ENCODE measurements at places on chromosomes 7 and 10.

DNA sequence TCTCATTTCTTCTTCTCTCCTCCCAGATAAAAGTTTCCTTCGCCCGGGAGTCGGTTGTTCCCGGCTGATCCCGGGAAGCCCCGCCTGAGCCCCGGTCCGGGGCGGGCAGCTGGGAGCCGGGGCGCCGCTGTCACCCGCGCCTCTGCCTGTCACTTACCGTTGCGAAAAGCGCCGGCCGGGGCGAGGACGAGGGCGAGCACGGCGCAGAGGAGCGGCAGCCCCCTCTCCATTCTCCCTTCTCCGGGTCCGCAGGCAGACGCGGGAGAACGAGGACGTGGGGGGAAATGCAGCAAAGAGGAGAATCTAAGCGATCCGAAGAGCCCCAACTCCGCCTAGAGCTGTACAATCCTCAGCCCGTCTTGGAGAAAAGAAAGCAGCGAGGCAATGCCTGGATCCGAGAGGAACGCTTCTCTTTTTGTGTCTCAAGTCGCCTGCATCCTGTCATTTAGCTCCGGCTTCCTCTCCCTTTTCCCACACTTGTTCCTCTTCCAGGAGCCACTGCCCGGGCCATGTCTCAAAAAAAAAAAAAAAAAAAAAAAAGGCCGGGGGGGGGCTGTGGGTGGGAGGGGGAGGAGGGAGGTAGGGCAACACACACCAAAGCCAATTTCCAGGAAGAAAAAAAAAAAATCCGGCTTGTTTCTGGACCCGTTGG is at the start of gene NRP1:
NRP1 (minus strand) TSS at position 515 of the 652 bp plus-strand sequence; CDS start at position 230, 285 bp downstream.
- peak; percentile 12 for DNase-seq

GRCh38 chr10:125029584-125030242 is 87.8 kb downstream of the ZRANB1 start:
- DNase-seq = no peak

- DNase-seq = no peak
These were observed 28.8 kb upstream of the JCAD start for GRCh38 chr10:30088178-30088577.

DNA sequence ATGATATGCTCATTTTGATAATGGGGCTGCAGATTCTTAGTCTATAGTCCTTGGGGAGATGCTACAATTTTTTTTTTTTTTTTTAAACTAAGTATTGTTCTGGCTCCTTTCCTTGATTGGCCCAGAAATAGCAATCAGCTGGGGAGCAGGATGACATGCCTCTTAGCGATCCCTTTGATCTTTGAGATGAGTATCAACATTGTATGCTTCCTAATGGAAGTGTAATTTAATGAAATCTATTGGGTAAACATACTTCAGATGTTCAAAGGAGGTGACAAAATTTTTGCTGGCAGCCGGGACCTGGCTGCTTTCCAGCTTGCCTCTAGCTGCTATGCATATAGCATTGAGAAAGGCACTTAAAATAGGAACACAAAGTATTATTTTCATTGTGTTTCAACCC is 43.5 kb downstream of the VTI1A start:
- no peak for DNase-seq

GRCh38 chr10:104247513-104248146 is 7.1 kb upstream of the GSTO1 start:
- DNase-seq = no peak

GRCh38 chr10:127278001-127278400 is 81.6 kb upstream of the INSYN2A start:
- no peak for DNase-seq

DNA sequence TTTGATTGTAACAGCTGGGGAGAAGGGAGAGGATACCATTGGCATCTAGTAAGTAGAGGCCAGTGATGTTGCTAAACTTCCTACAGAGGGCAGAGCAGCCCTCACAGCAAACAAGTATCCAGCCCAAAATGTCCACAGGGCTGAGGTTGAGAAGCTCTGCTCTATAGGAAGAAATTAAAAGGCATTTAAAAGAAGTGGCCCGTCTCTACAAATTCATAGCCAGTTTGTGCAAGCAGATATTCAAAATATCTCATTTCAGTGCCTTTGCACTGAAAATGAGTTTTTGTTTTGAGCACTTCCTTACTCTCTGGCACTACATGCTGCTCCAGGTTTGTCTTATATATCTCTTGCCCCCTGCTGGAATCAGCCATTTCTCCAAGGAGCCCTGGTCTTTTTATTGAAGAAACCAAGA is 330.0 kb downstream of the BBS9 start:
- DNase-seq = no peak

DNA sequence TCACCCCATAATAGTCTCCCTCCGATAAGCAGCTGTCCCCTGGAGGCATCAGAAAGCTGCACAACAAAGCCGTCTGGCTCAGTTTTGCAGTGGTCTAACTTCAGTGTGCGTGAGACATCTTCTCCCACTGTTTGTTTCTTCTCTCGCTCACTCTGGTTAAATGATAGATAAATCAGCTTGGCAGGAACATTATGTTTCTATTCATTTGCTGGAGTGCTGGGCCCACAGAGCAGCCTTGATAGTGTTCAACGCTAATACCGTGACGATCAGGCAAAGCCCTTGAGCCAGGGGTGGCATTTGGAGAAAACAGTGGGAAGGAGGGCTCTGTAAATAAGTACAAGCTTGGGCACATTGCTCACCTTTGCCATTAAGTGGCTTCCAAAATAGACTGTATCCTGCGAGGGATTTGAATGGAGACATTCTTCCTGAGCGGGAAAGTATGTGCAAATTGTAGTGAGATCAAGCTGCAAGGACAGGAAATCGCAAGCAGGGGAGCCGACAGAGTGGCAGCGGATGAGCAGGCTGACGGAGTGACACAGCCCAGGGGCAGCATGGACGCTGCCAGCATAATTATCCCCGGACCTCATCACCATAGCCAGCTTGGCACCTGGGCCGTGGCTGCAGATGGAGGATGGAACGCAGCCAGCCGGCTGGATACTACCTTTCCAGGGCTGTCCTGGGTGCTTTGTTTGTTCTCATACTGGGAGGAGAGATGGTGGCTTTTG is 256.8 kb upstream of the FZD8 start:
- DNase-seq = no peak

DNA sequence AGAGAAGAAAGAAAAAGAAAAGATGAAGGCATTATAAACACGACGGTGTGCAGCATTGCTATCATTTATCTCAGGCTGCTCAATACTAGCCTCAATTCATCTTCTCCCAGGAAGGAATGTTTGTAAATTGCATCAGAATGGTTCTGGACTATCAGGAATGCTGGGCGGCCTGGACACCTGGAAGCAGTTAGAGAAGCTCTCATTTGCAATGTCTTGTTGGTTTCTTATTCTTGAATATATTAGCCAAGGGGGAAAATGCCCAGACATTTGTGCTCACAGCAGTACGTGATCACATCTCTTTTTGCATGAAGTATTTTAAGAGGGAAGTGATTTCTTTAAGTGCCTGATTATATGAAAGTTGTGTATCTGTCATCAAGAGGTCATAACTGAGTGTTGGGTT is 85.6 kb upstream of the IMMP2L start:
- no peak for DNase-seq

DNA sequence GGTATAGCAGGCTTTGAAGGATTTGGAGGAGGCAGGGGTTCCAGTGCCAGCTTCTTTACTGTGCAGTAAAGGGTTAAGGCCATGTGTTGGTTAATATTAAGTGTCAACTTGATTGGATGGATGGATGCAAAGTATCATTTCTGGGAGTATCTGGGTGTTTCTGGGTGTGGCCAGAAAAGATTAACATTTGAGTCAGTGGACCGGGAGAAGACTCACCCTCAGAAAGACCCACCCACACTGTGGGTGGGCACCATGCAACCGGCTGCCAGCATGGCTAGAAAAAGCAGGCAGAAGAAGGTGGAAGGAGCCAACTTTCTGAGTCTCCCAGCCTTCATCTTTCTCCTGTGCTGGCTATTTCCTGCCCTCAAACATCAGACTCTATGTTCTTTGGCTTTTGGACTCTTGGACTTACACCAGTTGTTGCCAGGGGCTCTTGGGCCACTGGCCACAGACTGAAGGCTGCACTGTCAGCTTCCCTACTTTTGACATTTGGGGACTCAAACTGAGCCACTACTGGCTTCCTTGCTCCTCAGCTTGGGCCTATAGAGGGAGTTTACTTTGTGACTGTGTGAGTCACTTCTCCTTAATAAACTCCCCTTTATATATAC is 6.8 kb upstream of the TRUB1 start:
- no peak for DNase-seq

DNA sequence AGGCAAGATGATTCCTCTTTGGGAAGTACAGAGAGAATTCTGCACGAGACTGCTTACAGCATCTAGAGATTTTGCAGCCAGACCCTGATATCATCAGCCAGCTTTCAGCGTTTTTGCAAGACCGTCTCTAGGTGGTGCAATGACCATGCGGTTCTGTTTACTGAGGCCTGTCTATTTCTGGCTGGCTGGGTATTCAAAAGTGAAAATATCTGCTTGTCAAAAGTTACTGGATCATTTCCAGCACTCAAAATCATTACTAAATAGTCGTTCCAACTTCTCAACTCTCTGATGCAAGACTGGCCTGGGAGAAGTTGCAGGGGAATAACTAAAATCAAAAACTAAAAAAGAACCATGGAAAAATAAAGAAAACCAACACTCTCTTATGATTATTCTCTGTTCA is 240.1 kb downstream of the ELMO1 start:
- no peak for DNase-seq

GRCh38 chr10:71829171-71829570 is 21.9 kb downstream of the PSAP start:
- DNase-seq = no peak

DNA sequence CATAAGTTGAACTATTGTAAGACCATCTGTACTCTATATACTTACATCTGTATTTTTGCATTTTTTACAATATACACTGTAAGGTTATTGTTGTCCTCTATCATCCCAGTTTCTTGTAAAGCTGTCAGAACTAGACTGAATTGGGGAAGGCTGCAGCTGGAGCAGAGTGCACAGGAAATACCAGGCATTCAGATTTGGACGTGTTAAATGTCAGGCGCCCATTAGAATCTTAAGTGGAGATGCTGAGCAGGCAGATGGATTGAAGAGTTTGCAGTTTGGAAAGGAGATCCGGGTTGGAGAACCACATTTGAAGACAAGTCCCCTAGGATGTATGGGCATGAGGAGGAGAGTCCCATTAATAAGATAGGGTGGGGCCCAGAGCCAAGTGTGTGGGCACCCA is 40.4 kb downstream of the MTURN start:
- no peak for DNase-seq

GRCh38 chr10:62306663-62307062 is 38.0 kb upstream of the RTKN2 start:
- DNase-seq = no peak

GRCh38 chr7:43516581-43517342 is 66.1 kb upstream of the STK17A start:
- no peak for DNase-seq

GRCh38 chr10:14519785-14520184 is 189.1 kb upstream of the FRMD4A start:
- DNase-seq = no peak

DNA sequence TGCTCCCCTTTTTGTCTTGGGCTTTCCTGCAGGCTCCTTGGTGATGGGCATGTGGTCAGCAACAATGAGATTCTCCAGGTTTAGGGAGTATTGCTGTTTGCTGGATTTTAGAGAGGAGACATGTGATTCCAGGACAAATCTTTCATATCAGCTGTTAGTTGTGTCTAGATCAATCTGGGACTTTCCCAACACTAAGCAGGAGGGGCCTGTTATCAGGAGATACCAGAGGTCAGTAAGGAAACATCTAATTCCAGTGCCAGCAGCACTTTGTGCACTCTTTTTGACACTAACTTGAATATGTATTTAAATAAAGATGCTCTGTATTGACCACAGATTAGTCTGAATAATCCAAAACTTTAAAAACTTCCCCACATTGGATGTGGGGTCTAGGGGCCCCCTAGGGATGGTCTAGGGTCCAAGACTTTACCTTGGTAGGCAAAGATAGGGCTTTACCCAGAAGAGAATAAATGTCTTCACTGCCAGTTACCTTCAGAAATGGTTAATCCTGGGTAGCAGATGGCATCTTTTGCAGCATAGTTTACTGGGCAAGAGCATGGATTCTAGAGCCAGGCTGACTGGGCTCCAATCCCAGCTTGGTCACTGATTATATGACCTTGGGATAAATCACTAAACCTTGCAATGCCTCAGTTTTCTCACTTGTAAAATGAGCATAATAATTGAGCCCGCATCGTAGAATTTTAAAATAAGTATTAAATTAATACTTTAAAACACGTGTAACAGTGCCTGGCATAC is 6.4 kb upstream of the FIGNL1 start:
- no peak for DNase-seq

DNA sequence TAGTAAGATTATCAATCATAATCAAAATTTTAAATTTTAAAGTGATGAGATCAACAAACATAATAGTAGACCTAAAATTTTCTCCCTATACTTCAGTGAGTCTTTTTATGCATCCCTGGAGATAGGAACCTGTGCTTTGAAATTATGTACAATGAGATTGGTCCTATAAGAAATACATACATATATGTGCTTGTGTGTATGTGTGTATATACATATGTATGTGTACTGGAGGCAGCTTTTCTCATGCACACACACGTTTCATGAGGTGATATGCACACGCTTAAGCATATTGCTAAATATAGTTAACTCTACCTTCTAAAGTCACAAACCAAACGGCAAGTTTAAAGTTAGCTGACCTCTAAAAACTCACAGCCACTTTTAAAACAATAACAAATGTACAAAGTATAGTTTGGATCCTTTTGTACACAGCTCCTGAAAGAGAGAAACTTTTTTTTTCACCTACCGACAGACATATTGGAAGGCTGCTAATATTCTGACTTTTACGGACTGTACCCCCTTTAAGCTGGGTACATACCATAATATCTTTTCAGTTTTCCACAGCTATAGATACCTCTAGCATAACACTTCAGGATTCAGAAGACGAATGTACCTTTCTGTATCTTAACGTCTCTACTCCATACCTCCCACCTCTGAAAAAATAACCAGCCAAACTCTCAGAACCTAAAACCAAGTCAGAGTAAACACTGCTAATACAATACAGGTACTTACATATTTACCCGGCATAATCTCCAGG is 3.3 kb downstream of the ITGB1 start:
- DNase-seq = no peak

- DNase-seq = no peak
These were observed 212.3 kb upstream of the PCDH15 start for GRCh38 chr10:55013318-55013717.

DNA sequence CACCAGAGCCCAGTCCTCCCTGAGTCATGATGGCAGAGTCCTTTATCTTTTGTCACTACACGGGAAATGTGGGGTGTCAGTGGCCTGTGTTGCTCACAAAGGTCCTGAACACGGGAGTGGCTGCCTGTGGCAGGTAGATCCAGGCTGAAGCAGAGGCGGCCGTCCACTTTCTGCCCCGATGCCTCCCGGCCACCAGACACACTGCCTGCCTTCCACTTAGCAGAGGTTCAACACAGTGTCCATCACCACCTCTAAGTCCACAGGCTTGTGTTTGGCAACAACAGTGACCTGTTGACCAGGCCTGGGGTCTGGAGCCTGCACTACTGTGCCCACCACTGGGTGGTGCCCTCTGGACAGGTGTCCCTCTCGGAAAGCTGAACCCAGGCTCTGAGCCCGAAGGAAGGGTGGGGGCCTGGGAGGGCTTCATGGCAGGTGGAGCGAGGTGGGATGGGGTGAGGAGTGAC is 49.9 kb upstream of the CAMK2B start:
- DNase-seq = no peak

Measured in stimulated activated CD4-positive, alpha-beta T cell treated with anti-CD3 and anti-CD28 coated beads, Interleukin-12 subunit alpha, Interleukin-12 subunit beta, amount 100 ng/mL, for 4 hours (primary cell).